Fibroblast of skin of right quadriceps (primary cell): ENCODE measurements at places on chromosomes 2 and 18.

- DNase-seq, result peak; percentile 97
These were observed 11.1 kb upstream of the SCG2 start for GRCh38 chr2:223613017-223613950.

DNA sequence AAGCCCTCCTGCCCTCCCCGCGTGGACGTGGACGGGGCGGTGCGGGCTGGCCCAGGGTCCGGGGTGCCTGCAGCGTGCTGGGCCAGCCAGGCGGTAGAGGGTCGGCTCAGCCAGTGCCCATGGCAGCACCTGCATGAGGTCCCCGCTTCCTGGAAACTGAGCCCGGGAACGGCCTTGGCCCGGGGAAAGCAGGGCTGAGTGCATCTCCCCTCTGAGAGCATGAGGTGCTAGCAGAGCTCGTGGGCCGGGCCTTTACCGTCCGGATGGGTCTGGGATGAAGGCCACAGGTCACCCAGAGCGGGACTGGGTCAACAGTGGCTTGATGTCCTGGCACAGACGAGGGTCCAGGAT, 39.8 kb downstream of the TSHZ1 start:
- DNase-seq, result no peak

DNA sequence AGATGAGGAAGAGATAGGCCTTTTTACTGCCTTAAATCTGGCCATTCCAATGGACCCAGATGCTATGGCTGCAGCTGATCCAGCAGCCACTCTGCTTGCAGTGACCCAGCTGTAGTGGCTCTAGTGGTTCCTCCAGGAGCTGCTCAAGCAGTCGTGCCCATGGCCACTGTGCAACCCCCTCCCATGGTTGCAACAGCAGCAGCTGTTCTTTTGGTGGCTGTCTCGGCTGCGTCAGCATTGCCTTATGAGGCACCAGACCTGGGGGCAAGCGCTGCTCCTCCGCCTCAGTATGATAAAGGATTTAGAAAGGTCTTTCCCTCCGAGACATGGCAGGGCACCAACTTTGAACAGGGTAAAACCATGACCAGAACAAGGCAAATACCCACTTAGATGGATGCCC, 384.9 kb upstream of the DCC start:
- no peak for DNase-seq

DNA sequence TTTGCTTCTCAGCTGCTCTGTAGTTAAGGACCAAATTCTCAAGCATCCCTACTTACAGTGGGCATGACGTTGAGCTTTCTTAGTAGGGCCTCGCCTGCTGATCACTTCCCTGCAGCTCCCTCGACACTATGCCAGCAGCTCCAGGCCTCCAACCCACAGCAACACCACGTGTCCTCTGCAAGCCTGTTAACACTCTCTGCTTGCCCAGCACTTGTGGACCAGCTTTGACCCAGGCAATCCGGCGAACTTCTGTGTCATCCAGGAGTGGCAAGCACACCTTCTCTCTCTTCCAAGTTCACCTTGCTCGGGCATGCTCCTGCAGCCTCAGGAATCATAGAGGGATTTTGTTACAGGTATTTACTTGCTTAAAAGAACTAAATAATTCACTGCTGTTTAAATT, 138.6 kb upstream of the FHL2 start:
- DNase-seq, result no peak

GRCh38 chr2:24859968-24860600, 60.0 kb downstream of the ADCY3 start:
- no peak for DNase-seq

DNA sequence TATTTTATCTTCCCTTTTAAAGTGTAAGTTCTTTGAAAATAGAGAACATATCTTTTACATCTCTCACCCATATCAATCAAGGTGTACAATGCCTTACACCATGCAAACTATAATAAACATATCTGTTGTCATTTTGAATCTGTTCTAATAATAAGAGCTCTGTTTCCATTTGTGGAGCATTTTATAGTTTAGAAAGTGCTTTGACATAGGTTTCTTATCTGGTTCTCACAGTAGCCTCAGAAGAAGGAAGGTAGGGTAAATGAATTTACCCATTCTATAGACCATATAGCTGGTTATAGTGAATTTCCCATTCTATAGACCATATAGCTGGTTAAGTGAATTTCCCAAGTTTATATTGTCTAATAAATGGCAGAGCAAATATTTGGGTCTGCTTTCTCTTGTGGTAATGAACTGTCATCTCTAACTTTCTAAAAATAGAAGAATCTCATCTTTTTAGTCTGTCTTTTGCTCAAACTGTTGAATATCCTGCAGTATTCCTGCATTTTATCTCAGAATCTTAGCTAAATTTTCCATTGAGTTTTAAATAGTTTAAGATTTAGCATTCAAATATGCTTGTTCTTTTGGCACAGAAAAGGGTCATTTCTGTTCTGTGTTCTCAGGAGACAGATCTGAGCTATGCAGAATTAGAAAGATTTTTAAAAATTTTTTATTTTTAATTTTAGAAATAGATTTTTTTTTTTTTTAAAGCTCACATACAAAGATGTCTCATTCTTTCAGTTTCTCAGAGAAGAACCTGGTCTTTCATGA, 80.7 kb upstream of the STON1 start:
- no peak for DNase-seq

GRCh38 chr2:97688062-97688827, 18.7 kb downstream of the C2orf92 start:
- no peak for DNase-seq

DNA sequence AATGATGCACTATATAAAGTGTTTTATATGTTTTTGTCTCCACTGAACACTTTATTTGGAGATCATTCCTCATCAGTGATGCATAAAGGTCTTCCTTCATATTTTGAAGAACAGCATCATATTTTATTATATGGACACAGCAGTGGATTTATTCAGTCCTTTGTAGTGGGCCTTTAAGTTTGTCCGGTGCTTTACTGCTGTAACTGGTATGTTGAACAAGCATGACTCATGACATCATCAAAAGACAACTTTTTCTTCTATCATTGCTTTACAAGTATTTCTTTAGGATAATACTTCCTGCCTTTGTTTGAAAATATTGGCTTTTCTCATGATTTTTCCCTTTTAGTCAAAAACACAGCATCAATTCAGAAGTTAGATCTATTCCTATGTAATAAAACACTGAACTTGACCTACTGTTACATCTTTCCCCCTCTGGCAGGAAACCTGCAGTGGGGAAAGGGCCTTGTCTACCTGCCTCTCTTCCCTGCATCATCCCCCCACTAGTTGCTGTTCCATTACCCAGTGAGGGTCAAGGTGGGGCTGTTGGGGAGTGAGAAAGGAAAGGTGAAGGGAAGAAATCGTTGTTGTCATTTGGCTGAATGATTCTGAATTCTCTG, 241.2 kb downstream of the CYP26B1 start:
- DNase-seq, result no peak

- DNase-seq, result no peak
These were observed 42.2 kb downstream of the PAX8 start for GRCh38 chr2:113236367-113237159.
